ENCODE measurements at places on chromosomes 5 and 9.

- DNase-seq = no peak
These were observed 215.3 kb downstream of the SPOCK1 start for GRCh38 chr5:137283801-137284200.

DNA sequence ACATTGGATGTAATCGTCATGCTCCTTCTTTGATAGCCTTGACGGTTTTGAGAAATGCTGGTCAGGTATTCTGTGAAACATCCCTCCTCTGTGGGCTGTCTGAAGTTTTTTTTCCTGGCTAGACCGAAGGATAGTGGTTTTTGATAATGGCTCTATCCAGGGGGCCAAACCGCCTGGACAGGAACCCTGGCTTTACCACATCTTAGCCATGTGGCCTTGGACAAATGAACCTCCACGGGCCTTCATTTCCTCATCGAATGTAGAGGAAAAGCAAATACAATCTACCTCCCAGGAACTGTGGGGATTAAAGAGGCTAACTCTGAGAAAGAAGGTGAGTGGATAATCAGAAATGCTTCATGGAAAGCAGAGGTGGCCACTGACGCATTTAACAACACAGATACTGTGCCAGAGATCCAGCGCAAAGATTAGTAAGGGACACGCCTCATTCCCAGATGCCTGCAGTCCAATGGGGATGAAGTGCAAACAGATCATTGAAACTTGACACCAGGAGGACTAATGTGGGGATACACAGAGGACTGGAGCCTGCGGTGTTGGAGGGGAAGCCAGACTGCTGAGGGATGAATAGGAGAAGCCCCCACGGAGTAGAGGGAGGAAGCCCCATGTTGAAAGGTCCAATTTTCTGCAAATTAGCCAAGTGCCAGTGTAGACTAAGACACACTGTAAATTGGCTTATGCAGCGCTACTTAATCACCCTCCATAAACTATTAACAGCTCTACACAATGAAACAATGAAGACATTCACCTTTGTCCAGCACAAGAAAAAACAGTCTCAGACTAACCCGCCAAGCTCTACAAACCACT, 41.6 kb downstream of the MYO10 start:
- DNase-seq = no peak

DNA sequence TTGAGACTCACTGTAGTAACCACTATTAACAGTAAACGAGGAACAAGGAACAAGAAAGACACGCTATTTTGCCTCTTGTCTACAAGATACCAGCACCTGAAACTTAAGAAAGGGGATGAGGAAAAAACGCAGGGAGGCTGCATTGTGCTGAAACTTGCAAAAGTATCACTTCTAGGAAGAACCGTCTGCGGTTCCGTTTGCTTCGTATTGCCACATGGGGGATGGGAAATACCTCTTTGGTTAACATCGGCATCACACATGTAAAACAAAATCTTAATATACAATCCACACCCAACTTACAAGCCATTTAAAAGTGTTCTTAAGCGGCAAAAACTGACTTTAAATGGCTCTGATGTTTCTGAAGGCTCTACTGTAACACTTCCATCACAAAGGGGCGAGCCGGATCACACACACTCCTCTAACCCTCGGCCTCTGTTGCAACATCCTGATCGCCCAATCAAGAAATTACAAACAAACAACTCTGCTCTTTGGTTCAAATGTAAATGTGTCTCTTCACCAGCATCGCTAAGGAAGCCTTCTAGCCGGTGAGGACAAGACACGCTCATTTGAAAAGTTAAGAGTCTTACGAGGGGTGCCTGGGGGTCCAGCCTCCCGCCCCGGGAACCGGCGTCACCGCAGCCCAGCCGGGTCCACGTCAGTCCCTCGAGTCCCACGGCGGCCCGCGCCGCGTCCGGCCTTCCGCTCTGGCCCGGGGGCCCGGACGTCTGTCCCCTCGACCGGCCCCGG, 621 bp downstream of the SEC16A start:
- peak; percentile 39 for DNase-seq

DNA sequence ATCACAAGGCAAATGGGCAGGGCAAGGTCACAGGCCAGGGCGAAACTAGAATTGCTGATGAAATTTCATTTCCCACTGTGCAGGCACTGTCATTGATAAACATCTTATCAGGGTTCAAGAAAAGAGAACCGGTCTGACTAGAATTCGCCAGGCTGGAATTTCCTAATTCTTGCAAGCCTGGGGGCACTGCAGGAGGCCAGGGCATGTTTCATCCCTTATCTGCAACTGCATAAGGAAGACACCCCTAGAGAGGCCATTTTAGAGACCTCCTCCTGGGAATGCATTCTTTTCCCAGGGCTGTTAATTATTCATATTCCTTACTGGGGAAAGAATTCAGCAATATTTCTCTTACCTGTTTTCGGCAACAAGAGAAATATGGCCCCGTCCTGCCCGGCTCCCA, 266.2 kb upstream of the CYLC2 start:
- DNase-seq = no peak

Measured in central memory CD4-positive, alpha-beta T cell (primary cell).